Activated naive CD8-positive, alpha-beta T cell treated with anti-CD3 and anti-CD28 coated beads, Interleukin-2, amount 10 ng/mL, durations not matched to agents 7 days and 5 days (primary cell): ENCODE measurements at places on chromosomes 1 and 21.

- H3K4me1 ChIP-seq = no peaks in the 10 kb centered on the region
- DNase-seq = no peak
- H3K4me3 ChIP-seq = no peak overlapping the region
- H3K36me3 ChIP-seq = no peaks in the 10 kb centered on the region
Measured at GRCh38 chr1:239854922-239855321, 236.8 kb upstream of the FMN2 start.

DNA sequence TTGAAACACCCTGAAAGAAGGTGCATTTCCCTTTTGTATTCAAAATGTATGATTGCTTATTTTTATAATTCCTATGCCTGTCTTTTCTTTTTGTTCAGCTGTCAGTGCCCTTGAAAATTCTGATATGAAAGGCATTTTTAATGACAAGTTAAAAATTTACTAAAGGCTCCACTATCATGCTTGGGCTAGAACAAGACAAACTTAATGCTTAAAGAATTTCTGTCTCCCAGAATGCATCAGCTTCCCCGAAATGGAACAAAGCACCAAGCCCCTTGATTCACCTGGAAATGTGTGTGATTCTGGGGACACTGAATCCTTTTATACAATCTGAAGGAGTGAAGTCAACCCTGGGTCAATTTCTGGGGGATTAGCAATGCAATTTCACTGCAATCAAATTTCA lies 457.5 kb downstream of the LMO4 start:
- no peaks in the 10 kb centered on the region for H3K4me1 ChIP-seq
- no peak overlapping the region for H3K27ac ChIP-seq
- H3K4me3 ChIP-seq = no peak overlapping the region
- no peak for DNase-seq
- no peaks in the 10 kb centered on the region for H3K36me3 ChIP-seq

- H3K27me3 ChIP-seq = no peaks in the 10 kb centered on the region
- peak; percentile 18 for DNase-seq
- H3K4me3 ChIP-seq = no peak overlapping the region
- H3K4me1 ChIP-seq = peaks cover 63% of the 10 kb centered on the region
- no peak overlapping the region for H3K27ac ChIP-seq
Measured at GRCh38 chr1:206706806-206707366, 22.2 kb downstream of the MAPKAPK2 start.

DNA sequence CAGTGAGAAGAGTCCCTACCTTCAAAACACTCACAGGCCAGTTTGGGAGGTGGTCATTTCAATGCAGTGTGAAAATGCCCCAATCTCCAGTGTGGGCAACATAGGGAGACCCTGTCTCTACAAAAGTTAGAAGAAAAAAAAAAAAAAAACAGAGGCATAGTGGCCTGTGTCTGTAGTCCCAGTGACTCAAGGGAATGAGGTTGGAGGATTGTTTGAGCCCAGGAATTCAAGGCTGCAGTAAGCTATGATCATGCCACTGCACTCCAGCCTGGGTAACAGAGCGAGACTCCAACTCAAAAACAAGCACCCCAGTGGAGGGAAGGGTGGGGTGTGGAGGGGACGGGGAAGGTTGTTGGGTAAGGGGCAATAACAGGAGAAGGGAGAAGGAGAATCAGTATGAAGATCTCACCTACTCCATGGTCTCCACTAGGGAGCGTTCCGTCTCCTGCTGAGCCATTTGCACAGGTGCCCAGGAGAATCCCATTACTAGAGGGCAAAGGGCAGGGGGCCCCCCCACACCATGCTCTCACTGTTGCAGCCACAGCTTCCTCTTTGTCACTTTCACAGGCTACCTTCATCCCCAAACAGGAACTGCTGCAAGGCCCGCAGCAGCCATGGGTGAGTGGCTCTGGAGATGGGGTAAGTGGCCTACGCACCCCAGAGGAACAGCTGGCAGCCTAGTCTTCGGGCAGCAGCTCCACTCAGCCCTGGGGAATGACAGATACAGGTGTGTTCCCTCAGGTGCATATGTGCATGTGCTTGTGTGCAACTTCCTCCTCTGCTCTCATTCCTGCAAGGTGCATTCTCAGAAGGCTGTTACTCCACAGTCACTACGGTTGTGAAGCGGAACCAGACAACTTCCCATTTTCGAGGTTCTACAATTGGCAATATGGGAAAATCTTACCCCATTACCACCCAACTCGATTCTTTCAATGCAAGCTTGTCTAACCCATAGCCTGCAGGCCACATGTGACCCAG lies 87.9 kb upstream of the LYST start:
- peak; percentile 66 for DNase-seq
- no peaks in the 10 kb centered on the region for H3K36me3 ChIP-seq
- H3K27ac ChIP-seq = peak overlapping the region; percentile 74
- H3K4me3 ChIP-seq = peak overlapping the region; percentile 46

DNA sequence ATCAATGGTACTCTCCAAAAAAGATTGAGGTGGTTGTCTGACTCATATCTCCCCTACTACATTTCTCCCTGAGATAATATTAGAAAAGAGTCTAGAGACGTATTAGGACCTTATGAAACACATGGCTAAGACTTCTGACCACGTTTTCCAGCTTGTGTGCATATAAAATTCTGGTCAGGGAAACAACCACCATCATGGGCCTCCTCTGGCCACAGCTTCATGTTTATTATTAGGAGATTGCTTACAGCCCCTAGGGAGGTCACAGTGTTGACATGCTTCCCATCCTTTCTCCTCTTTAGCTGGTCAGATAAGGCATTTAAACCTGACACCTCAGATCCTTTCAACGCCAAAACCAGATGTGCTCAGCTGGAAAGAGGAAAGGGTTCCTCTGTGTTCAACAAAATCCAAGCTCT lies 620.2 kb downstream of the PLPP3 start:
- no peaks in the 10 kb centered on the region for H3K36me3 ChIP-seq
- no peaks in the 10 kb centered on the region for H3K4me1 ChIP-seq
- no peak for DNase-seq
- peaks cover 2% of the 10 kb centered on the region for H3K27me3 ChIP-seq
